ENCODE measurements at places on chromosomes 1 and 21. TPM values are rescaled to one million over a fixed set of nuclear protein-coding genes. Genes with fewer than 3 reads are reported as not detected.
A peak's percentile ranks its signal among the peaks of the same experiment; 100 is the strongest.

FTCD gene
- 0.09 TPM for total RNA-seq

HSF2BP gene
- total RNA-seq = 0.80 TPM

AGO4 gene
- total RNA-seq = 6.8 TPM

GRCh38 chr1:30745156-30745833, 12.3 kb downstream of the LAPTM5 start:
- peak; percentile 50 for DNase-seq

DNA sequence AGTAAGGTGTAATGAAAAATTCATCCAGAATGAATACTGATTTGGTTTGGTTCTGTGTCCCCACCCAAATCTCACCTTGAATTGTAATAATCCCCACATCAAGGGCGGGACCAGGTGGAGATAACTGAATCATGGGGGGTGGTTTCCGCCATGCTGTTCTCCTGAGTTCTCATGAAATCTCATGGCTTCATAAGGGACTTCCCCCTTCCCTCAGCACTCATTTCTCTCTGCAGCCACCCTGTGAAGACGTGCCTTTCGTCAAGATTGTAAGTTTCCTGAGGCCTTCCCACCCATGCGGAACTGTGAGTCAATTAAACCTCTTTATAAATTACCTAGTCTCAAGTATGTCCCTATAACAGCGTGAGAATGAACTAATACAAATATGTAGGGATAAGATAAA, 5.5 kb upstream of the SYNJ1 start:
- no peak for DNase-seq
